ENCODE measurements at places on chromosomes 5 and 9.

DNA sequence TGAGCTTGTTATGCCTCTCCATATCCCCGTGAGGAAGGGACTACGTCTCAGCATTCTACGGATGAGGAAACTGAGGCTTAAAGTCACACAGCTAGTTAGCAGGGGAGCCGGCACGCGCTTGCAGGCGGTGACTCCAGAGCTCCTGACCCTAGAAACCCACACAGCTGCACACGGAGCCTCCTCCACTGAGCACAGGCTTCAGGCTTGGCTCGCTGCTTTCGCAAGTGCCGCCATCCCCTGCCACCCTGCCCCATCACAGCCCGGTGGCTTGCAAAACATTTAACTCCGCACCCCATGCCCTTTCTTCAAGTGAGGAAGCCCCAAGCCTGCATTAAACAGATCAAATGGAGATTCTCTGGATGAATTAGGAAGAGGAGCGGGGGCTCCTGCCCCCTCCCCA lies 138.3 kb downstream of the HSD17B3 start:
- no peak for DNase-seq

DNA sequence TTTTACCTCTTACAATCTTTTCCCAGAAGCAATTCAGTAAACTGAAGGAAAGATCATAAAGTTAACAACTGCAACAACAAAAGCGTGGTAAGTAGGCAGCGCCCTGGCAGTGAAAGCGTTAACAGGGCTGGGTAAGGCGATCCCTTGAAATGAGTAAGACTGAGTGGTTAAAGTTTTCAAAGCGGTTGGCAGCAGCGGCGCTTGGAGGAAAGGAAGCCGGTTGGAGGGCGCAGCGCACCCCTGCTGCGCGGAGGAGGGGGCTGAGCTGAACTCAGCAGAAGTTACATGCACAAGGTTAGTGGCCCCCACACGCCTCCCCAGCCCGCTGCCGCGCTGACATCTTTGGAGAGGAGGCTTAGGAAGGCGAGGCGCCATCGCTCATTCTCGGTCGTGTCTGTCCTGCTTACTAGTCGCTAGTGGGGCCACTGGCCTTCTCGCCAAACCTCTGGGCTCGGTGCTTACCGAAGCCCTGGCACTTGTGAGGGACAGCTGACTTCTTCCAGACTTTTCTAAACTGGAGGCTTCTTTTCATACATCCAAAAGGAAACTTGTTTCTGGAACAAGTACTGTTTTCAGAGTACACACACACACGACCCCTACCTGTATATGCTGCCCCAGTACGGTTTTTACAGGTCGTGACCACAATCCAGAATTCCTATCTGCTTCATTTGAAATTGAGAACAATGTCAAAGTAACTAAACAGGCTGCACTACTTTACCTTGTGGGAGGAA lies at the start of gene SH3RF2:
Gene SH3RF2 (plus strand): TSS at position 178 of the 731 bp plus-strand sequence. CDS start 1,351 bp downstream, outside the sequence.
- no peak for DNase-seq

DNA sequence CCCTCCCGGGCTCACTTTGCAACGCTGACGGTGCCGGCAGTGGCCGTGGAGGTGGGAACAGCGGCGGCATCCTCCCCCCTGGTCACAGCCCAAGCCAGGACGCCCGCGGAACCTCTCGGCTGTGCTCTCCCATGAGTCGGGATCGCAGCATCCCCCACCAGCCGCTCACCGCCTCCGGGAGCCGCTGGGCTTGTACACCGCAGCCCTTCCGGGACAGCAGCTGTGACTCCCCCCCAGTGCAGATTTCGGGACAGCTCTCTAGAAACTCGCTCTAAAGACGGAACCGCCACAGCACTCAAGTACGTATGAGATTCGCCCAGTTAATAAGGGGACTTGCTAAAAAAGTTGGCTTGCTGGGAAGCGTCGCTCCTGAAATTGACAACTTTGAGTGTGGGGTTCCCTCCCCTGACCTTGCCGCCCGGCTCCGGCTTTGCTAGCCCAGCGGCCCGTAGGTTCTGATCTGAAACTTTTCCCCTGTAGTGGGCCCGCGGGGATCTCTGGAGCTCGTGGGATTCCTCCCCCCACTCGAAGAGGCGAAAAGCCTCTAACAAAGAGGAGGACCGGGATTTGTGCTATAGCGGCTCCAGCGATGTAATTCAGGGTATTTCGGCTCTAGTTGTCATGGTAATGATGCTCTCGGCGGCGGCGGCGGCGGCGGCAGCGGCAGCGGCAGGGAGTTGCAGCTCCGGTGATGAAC lies 572 bp downstream of the NR4A3 start:
- DNase-seq, result no peak

- DNase-seq, result no peak
Measured at GRCh38 chr5:124997186-124997893, 250.9 kb upstream of the ZNF608 start.

- DNase-seq, result no peak
Measured at GRCh38 chr5:5633579-5633978, 211.1 kb downstream of the ICE1 start.

DNA sequence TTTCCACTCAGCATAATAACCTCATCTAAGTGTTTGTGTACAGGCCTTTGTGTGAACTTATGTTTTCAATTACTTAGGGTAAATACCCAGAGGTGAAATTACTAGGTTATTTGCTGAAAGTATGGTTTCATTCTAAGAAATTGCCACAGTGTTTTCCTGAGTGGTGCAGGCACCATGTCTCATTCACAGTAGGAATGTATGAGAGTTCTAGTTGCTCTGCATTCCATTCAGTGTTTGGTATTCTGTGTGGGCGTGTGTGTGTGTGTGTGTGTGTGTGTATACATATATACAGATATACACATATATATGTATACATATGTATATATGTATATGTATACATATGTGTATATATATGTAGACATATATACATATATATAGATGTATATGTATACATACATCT lies 8.8 kb upstream of the SVEP1 start:
- DNase-seq, result no peak

- DNase-seq, result no peak
Measured at GRCh38 chr9:115328228-115328627, 210.3 kb upstream of the TNC start.

DNA sequence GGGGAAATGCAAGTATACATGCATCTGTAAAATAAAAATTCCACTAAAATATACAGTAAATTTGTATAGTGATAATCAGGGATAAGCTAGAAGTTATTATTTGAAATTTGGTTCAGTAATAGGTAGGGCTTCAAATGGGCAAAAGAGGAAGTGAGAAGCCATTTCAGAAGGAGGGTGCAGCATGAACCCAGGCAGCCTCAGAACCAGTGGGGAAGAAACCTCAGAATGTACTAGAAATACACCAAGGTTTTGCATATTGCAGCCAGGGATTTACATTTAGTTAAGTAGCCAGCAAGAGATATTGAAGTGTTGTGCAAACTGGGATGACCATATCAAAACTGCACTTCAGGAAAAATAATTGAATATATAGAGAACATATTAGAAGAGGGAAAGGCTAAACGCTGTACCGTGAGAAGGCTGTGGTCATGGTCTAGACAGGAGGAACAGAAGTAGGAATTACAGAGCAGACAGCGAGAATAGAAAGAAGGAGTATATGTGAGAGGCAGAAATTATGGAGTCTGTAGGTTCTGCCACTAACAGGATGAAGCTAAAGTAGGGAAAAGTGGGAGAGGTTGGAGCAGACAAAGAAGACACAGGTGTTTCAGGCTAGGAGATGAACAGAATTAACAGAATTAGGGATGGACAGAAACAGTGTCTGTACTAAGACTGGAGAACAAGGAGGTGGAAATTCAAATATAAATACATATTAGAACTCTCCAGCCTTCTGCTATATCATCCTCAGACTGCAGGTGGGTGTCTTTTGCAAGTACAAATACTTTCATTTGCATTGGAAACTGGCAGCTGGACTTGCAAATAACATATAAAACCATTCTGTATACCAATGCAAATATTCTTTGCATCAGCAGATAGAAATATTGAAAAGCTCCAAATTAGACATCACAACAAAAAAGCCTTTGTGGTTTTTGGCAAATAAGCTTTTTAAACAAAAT lies 335.6 kb downstream of the ZNF608 start:
- no peak for DNase-seq

DNA sequence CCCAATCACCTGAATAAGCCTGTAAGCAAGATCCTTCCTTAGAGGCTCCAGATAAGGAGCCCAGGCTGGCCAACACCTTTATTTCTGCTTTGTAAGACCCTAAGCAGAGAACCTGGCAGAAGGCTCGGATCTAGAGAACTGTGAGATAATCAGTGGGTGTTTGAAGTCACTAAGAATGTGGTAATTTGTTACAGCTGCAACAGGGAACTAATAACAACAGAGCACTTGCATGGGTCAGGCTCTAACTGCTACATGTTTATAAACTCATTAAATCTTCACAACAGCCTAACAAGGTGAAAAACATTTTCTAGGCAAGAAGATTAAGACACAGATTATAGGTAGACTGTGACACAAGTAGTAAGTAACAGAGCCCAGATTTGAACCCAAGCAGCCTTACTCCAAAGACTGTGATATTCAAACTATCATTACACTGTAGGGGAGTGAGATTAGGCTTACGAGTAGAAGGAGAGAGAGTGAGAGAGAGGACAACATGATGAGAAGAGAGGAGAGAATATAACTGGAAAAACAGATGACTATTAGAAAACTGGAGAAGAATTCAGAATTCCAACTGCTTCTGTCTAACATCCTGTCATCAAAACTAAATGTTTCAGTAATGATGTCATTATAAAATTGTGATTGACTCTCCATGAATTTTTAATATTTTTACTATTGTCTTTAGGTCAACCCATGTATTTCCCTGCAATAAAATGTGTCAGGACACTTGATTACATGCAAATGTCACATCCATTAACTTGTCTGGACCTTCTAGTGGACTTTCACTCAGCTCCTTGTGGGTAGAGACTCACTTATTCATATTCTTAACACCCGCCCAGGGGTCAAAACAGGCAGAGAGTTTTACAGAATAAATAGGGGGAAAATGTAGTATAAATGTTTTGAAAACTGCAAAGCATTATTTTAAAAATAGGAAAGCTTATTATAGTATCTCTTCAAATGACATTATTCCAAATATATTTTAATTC lies 290.9 kb upstream of the RGMB start:
- no peak for DNase-seq

- DNase-seq, result no peak
Measured at GRCh38 chr5:174807471-174807870, 83.1 kb downstream of the MSX2 start.

DNA sequence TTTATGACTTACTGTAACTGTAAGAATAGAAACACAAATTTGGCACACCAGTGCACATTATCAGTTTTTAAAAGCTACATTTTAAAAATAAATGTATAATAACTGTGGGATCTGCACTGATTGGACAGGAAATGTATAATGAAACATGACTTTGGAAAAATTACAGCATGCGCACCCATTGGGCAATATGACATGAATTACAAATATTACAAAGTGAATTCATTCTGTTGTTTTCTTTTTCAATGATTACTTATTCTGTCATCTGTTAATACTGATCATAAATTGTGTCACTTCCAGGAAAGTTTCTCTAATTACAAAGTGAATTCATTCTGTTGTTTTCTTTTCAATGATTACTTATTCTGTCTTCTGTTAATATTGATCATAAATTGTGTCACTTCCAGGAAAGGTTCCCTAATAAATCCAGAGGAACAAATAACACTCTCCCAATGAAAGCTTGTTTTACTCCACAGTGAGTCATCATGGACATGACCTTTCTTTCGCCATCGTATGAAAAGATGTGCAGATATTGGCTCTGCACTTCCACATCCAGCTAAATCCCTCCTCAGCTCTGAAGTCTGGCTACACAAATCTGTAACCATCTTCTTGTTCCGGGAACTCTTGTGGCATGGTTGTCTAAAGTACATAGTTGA lies 297.0 kb upstream of the HAPLN1 start:
- no peak for DNase-seq

GRCh38 chr5:87015901-87016300 lies 251.8 kb upstream of the RASA1 start:
- DNase-seq, result no peak

GRCh38 chr9:97774673-97775072 lies 77.5 kb upstream of the XPA start:
- no peak for DNase-seq

- DNase-seq, result no peak
Measured at GRCh38 chr9:98378794-98379193, 123.3 kb upstream of the TBC1D2 start.

DNA sequence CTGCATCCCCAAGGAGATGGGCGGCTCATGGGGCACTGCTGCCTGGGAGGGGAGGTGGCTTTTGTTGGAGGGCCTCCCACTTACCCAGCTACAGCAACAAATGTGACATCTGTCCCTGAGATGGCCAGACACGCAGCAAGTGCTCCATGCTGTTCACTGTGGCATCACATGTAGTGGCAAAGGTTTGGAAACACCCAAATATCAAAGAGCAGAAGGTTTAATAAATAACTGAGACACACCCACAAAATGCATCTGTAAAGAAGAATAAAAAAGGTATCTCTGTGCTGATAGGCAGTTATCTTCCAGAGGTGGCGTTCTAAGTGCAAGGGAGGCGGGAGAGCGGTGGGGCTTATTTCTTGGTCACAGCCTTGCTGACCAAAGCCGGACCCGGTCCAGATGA lies 23.3 kb upstream of the CLPTM1L start:
- DNase-seq, result no peak

DNA sequence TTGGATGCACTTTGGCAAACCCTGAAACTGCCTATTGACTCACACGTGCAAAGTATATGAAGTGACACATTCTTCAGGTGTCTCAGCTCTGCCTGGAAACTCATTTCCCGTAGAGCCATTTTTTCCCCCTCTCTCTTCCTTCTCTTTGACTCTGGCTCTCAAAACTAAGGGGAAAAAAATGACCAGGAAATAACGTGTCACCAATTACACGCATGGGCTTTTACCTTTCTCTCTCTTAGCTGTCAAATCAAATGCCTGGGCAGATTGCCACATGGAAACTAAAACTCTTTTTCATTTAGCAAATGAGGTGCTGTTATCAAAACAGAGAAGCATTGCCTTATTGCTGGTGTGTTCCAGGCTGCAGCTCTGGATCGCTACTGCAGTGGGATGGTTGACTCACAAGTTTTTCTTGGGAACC lies 18.3 kb upstream of the IFNK start:
- no peak for DNase-seq

GRCh38 chr9:137314561-137315560 lies 12.8 kb upstream of the NRARP start:
- DNase-seq, result no peak

GRCh38 chr9:79470954-79471353 lies 100.8 kb upstream of the TLE4 start:
- no peak for DNase-seq

GRCh38 chr9:133221177-133221809 lies 12.2 kb upstream of the OBP2B start:
- DNase-seq, result no peak

DNA sequence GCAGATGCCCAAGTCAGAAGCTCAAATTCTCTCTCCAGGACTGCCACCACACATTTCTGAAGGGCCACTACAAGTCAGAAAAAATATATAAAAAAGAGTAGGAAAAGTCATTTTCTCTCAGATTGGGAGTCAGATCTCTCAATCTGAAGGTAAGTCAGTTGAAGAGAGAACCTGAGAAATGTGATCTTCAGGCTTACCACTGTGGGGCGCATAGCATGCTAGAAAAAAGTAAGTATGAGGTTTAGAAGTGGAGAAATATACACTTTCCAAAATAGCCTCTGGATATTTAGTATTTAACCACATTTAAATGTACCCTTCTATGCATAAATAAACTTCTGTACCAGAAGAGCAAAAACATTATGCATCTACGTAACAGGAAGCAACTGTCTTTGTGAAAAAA lies 800.7 kb upstream of the CTNND2 start:
- no peak for DNase-seq

- no peak for DNase-seq
Measured at GRCh38 chr9:8436786-8437185, 637.2 kb upstream of the DMAC1 start.

GRCh38 chr5:109706095-109706494 lies 16.4 kb downstream of the MAN2A1 start:
- no peak for DNase-seq

GRCh38 chr5:96076451-96076850 lies 114.8 kb upstream of the ELL2 start:
- no peak for DNase-seq
